ENCODE measurements at places on chromosomes 5 and 9.

- DNase-seq: no peak
Observed at GRCh38 chr5:97388794-97389193, 205.7 kb upstream of the RIOK2 start.

GRCh38 chr5:157903117-157903450 is 44.1 kb upstream of the CLINT1 start:
- DNase-seq: no peak

- no peak for DNase-seq
Observed at GRCh38 chr5:92885950-92886349, 695.1 kb downstream of the NR2F1-AS1 start.

GRCh38 chr5:476102-476813 is 33.3 kb downstream of the EXOC3 start:
- no peak for DNase-seq

DNA sequence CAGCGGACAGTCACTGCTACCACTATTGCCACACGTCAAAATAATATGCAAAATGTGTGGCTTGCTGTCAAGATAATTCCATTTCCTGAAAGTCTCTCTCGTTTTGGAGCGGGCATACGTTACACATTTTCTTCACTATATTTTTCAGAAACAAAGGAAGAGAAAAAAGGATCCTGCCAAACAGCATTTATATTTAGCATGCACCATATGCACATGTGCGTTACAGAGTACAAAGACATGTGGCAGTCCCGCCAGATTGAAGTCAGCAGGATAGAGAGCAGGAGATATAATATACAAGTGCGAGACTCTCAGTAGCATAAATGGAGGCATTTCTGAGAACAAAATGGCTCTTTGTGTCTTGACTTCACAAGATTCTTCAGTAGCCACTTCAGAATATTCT is 221.6 kb upstream of the KIF2A start:
- DNase-seq: no peak

DNA sequence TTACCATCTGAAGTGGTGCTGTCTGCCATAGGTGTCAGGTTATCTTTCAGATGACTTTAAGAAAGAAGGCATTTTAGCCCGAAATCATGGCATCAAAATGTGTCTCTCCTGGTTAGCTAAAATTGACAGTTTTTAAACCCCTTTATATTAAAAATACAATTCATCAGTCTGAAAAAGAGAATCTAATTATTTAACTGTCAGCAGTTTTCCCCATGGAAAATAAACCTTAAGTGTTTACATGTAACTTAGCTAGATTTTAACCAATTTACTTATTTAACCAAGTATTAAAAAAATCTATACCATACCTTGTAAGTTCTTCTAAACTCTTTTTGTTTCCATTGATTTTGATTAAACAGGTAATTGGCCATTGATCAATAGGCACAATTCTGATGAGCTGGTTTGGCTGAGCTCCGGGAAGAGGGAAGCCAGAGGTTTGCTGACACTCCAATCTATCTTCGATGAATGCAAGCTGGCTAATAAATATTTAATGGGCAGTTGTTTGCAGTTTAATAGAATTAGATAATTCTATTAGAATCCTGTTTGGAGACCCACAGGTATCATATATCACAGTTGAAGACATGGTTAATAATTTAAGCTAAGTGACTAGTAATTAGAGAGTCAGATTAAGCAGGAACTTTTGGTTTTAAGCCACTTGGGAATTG is 114.0 kb downstream of the MAT2B start:
- DNase-seq: no peak

GRCh38 chr5:15806613-15807012 is 306.6 kb downstream of the FBXL7 start:
- DNase-seq: no peak

- DNase-seq: no peak
Observed at GRCh38 chr5:61018062-61018461, 73.1 kb downstream of the NDUFAF2 start.

GRCh38 chr5:34538026-34538672 is 118.0 kb upstream of the RAI14 start:
- DNase-seq: no peak

DNA sequence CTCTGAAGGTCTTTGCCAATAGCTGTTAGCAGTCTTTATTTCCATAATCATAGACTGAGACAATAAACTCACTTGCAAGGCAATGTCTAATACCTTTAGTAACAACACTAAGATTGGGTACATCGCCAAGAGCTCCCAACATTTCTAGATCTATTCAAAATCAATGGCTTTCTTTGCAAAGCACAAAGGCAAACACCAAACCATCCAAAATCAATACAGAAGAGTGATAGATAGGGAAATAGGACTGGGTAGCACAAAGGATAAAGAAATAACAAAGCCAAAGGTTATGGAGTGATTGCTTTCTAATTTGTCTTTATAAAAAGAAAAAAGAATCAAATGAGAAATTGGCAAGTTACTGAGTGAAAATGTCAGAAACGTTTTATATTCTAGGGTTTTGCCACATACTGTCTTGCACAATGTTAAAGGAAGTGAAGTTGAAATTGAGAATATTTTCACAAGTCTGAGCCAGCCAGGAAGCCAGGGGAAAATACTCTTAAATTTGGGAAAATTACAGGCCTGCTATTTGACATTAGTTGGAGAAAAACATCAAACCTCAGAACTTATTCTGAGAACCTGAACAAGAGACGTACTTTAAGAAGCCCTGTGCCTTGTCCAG is 53.3 kb upstream of the LHFPL2 start:
- no peak for DNase-seq

DNA sequence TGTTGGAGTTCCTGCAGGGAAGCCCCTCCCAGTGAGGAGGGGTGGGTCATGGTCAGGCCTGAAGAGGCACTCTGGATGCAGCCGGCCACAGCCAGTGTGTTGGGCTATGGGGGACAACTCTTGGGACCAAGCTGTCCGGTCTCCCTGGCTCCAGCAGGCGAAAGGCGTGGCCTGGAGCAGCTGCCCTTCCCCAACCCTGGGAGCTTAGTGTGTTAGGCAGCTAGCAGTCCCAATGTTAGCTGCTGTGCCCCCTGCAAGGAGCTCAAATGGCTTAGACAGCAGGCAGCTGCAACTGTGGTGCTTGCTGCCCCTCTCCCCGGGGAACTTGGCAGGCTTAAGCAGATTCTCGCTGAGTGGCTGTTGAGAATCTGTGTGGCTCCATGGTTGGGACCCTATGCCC is 67.5 kb upstream of the ACTBL2 start:
- DNase-seq: no peak

DNA sequence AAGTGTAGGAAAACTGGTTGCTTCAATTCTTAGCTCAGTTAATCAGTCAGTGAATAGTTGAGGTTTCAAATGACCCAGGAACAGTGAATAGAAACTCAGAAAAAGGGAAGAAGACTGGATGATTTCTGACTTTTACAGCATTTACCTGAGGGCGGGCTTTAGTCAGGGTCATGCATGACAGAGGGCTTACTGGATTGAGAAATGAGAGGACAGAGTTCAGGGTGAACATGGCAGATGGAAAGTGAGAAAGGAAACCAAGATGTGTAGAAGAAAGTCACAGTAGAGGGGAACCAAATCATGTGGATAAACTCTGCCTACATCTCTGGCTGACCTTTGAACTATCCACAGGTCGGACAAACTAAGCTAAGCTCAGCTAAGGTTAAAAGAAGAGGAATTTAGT is 596.0 kb downstream of the SEMA5A start:
- no peak for DNase-seq

DNA sequence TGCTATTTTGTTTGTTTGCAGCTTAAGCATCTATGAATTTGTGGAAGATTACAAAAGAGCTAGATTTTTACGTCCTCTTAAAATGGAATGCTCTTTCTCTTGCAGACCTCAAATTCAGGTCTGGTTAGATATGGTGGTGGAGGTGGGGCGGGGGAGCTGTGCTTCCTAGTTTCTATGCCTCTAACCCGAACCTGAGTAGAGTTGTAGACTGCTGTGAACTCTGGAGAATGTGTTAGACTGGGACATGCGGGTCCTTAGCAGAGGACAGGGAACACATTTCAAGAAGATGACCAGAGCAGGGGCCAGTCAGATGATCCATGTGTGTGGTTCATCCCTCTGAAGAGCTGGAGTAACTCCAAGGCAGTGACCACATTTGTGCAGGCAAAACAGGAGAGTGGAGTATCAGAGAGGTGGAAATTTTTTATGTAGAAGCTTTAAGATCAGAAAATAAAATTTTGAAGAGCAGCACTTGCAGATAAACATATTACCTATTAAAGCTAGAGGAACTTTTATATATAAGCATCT is 154.9 kb downstream of the FAM174A start:
- DNase-seq: no peak

- DNase-seq: no peak
Observed at GRCh38 chr5:128274441-128274840, 190.9 kb downstream of the SLC12A2 start.

- DNase-seq: no peak
Observed at GRCh38 chr5:90518661-90519060, 10.7 kb downstream of the LYSMD3 start.

- no peak for DNase-seq
Observed at GRCh38 chr5:140341591-140341990, 4.8 kb downstream of the HBEGF start.

DNA sequence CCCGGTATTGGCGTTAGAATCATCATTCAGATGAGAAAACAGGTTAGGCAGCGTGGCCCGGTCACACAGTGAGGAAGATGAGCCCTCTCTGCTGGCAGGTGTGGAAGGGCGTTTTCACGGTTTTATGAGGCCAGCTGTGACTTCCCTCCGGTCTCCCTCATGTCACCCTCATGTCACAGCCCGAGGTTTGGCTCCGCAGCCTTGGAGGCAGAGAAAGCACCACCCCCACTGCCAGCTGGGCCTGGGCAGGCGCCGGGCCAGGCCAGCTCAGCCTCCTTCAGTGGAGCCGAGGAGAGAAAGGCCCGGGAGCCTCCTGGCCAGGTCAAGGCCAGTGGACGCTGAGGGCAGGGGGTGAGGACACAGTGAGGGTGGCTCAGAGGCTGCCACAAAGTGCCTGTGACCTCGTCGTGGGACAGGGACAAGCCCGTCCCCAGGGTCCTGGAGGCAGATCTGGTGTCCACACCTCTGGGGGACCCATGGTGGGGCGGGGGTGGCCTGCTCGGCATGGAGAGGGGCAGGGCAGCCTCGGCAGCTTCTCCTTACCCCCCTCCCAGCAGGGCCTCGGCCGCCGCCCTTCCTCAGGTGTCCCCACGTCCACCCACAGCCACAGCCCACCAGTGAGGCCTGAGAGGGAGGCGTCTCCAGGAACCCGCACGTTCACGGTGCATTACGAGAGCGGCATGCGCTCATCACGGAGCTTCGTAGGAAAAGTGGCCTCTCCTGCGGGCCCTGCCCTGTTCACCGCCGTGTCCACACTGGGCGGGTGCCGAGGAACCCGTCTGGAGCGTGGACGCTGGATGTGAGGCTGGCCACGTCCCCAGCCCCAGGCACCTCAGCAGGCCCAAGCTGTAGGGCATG is 32.2 kb downstream of the EXD3 start:
- DNase-seq: no peak

- peak; percentile 42 for DNase-seq
Observed at GRCh38 chr5:76818844-76819831, at the start of gene F2RL1. TSS of gene F2RL1 (plus strand) at chr5:76819030. CDS start at chr5:76819183, 153 bp downstream.

DNA sequence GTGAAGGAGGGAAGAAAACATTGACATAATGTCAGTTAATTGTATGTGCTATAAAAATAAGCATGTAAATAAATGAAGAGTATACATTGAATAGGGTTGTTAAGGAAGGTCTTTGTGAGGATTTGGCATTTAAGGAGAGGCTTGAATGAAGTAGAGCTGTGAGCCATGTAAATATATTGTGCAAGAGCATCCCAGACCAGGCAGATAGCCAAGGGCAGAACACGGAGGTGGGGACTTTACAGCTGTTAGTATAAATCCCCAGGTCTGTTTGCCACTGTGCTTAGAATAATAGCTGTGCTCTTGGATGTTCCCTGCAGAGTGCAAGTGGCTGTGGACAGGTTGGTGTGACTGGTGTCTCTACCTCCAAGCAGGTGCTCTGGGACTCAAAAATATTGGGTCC is 211.7 kb downstream of the LRRC70 start:
- no peak for DNase-seq

- peak; percentile 93 for DNase-seq
Observed at GRCh38 chr5:43215073-43215631, 23.1 kb downstream of the NIM1K start.

GRCh38 chr5:124410539-124411488 is 335.6 kb downstream of the ZNF608 start:
- DNase-seq: no peak

- no peak for DNase-seq
Observed at GRCh38 chr5:168660691-168661090, 81.5 kb upstream of the PANK3 start.

GRCh38 chr5:171672556-171672955 is 113.1 kb upstream of the SMIM23 start:
- no peak for DNase-seq

GRCh38 chr5:131460867-131461572 is 174.0 kb downstream of the RAPGEF6 start:
- no peak for DNase-seq

- no peak for DNase-seq
Observed at GRCh38 chr9:107963246-107963645, 473.7 kb upstream of the KLF4 start.

DNA sequence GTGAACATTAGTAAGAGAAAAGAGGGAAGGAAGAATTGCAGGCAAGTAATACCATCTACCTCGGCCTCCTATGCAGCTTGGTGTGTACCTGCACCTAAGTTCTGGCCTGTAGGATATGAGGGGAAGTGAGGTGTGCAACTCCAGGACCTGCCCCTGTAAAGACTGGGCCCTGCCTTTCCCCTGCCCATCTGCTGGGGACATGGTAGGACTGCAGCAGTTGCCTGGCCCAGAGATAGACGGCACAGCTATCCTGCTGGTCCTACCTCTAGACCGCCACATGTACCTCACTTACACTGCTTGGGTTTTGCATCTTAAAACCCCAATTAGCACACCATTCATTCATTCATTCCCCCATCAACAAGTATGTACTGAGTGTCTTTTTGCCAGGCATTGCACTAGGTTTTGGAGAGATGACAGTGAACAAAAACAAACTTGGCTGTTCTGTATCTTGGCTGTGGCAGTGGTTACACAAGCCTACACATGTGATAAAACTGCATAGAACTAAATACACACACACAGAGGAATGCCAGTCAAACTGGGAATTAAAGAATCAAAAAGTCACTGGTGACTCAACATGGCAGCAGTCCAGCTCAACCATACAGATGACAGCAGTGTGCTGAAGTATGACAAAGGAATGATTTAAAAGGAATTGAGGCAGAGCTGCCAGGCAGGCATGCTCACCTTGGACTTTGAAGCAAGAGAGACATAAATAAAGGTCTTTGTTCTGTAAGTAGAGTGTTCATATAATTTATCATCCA is 23.3 kb upstream of the MGAT1 start:
- DNase-seq: no peak

- no peak for DNase-seq
Observed at GRCh38 chr5:60487476-60487875, 212.5 kb downstream of the DEPDC1B start.

DNA sequence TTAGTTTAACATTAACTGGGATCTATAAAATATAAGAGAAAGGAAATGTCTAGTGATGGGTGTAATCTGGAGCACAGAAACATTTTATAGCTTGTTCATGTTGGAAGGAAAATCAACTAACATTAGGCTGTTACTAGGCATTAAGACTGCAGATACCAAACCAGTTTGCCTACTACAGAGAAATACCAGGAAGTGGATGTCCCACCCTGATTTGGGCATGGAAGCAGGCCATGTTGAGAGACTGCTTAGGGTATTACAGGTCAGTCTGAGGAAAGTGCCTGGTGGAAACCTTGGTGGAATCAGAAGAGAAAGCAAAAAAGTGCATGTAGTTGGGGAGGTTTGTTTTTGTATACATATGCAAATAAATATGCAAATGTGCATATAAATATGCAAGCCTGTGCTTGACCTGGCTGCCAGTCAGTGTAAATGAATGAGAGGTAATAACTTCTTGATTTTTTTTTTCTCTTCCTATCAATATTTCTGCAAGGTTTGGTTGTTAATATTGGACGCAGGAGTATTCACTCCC is 9.6 kb upstream of the CCDC112 start:
- no peak for DNase-seq
